ENCODE measurements at places on chromosomes 1 and 21. TPM values are rescaled to one million over a fixed set of nuclear protein-coding genes. Genes with fewer than 3 reads are reported as not detected.

GRCh38 chr1:154748405-154748775, 121.7 kb downstream of the KCNN3 start:
- H3K36me3 ChIP-seq, result no peaks in the 10 kb centered on the region
- no peak overlapping the region for H3K27ac ChIP-seq

The ZFP69B gene
- total RNA-seq, result 5.4 TPM

The F13B gene
- not detected for total RNA-seq

GRCh38 chr21:42633858-42634257, 19.6 kb upstream of the PDE9A start:
- no peak for DNase-seq
- no peaks in the 10 kb centered on the region for H3K4me1 ChIP-seq
- no peak overlapping the region for H3K4me3 ChIP-seq
- H3K27me3 ChIP-seq, result no peaks in the 10 kb centered on the region

The KRTAP21-2 gene
- total RNA-seq, result not detected
